ENCODE measurements at places on chromosomes 11 and 22.

DNA sequence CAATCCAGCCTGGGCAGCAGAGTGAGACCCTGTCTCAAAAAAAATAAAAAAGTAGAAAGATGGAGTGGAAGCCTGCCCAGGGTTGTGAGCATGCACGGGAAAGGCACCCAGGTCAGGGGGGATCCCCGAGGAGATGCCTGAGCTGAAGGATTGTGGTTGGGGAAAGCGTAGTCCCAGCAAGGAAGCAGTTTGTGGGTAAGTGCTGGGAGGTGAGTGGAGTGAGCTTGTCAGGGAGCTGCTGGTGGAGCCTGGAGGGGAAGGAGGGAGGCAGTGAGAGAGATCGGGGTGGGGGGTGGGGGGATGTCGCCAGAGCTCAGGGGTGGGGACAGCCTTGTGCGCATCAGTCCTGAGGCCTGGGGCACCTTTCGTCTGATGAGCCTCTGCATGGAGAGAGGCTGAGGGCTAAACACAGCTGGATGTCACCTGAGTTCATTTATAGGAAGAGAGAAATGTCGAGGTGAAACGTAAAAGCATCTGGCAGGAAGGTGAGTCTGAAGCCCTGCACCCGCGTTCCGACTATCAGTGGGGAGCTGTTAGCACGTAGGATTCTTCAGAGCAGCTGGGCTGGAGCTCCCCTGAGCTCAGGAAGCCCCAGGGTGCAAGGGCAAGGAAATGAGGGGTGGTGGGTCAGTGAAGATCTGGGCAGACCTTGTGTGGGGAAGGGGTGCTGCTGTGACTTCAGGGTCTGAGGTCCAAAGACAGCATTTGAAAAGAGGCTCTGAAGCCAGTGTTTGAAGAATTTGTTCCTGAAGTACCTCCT is 10.2 kb downstream of the TMEM121B start:
- no peak for DNase-seq

- DNase-seq: no peak
Observed at GRCh38 chr11:69686856-69687255, 11.7 kb upstream of the LTO1 start.

GRCh38 chr11:112658431-112658878 is 302.8 kb upstream of the NCAM1 start:
- no peak for DNase-seq

DNA sequence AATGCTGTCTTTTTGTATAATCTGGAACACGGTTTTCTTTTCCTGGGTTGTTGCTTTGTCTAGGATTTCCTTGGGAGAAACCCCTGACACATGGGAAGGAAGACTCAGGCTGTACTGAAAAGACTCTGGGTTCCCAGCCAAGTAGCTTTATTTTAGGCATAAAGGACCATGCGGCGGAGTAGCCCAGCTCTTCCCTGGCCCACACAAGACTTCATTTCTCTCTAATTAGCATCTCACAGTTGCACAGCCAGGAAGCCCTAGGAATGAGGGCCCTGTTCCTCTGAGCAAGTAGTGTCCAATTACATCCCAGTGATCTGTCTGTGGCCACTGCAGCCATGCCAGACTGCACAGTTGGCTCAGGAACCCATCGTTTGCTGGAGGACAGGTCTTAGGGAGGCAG is 319.5 kb downstream of the TENM4 start:
- no peak for DNase-seq

- DNase-seq: no peak
Observed at GRCh38 chr11:76663486-76663810, 7.1 kb downstream of the LRRC32 start.

All from stimulated activated CD4-positive, alpha-beta T cell treated with anti-CD3 and anti-CD28 coated beads, Interleukin-1b, Interleukin-23, amount 100 ng/mL, for 48 hours (primary cell).